ENCODE measurements at places on chromosomes 7 and 10.

DNA sequence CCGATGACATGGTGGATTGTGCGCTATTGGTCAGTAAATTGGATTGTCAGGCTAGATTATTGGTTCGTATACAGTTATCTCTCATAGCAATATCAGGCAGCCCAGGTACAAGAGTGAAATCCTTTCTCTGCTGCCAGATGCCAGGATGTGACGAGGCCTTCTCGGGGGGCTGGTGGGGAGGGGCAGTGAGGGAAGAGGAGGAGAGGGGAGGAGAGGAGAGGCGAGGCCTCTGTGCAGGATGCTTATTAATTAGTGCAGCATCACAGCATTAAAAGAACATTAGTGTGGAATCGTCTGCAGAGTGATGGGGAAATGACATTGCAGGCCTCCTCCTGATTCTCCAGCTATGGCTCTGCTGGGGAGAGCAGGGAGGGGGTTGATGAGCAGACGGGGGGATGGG is 30.5 kb upstream of the SLF2 start:
- no peak for DNase-seq

GRCh38 chr7:81404669-81405068 is 365.2 kb downstream of the HGF start:
- no peak for DNase-seq

GRCh38 chr7:44187636-44188416 is 1.4 kb downstream of the GCK start:
- DNase-seq = no peak

- no peak for DNase-seq
Measured at GRCh38 chr10:7085147-7085912, 325.5 kb downstream of the SFMBT2 start.

DNA sequence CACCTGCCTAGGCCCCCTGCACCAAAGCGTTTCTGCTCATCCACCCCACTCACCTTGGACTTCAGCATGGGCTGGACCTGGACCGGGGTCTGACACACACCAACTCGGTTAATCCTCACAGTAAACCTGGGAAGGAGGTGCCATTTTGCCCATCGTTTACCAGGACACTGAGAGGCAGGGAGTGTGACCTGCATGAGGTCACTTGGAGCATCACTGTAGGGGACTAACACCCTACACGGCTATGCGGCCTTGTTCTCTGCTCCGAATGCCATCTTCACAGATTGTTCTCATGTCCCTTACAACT is 33.0 kb downstream of the ANKRD16 start:
- no peak for DNase-seq

- DNase-seq = no peak
Measured at GRCh38 chr7:93509303-93509702, 65.2 kb downstream of the CALCR start.

DNA sequence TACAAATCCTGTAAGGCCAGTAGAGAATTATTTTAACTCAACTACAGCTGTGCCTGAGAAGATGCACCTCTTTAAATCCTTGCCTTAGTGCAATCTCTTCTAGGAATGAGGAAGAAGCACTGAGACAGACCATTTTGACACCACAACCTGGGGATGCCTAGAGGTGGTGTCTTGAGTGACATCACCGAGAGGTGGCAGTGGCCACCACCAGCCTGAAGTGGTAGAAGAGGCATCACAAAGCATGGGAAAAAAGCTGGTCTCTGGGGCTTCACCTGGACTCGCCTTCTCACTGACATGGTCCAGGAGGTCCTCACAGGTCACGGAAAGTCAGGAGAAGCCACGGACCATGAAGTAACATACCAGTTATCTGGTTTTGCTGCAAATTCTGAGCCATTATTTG is 99.2 kb upstream of the PDLIM1 start:
- DNase-seq = no peak

- no peak for DNase-seq
Measured at GRCh38 chr10:122812751-122813150, 32.9 kb downstream of the CUZD1 start.

DNA sequence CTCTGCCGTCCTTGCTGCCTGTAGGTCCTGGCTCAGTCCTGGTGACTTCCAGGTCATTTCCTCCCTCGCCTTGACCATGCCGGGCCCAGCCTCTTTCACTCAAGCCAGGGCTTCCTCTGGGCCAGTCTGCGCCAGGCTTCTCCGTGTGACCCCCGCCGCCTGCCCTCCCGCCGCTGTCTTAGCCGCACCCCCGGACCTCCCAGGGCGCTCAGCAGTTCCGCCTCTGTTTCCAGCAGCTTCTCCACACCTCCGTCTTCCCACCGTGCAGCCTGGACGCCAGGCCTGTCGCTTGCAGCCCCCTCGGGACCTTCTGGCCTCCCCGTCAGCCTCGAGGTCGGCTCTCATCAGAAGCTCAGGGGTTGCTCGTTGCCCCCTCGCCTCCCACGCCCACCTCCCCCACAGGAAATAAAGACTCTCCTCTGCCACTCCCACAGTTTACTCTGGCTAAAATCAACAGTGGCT is 123.0 kb upstream of the FZD8 start:
- no peak for DNase-seq

GRCh38 chr7:25132430-25132829 is 7.4 kb upstream of the CYCS start:
- no peak for DNase-seq

DNA sequence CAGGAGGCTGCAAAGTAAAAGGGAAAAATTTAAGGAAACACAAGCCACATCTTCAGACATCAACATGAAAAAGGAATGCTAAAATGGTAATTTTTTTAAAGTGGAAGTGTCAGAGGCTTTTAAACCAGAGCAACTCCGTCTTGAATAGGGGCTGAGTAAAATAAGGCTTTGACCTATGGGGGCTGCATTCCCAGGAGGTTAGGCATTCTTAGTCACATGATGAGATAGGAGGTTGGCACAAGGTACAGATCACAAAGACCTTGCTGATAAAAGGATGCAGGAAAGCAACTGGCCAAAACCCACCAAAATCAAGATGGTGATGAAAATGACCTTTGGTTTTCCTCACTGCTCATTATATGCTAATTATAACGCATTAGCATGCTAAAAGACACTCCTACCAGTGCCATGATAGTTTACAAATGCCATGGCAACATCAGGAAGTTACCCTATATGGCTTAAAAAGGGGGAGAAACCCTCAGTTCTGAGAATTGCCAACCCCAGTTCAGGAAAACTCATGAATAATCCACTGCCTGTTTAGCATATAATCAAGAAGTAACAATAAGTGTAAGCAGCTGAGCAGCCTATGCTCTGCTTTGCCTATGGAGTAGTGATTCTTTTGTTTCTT is 128.3 kb downstream of the SKAP2 start:
- no peak for DNase-seq

GRCh38 chr10:100334762-100335161 is 4.7 kb upstream of the PKD2L1 start:
- DNase-seq = no peak

DNA sequence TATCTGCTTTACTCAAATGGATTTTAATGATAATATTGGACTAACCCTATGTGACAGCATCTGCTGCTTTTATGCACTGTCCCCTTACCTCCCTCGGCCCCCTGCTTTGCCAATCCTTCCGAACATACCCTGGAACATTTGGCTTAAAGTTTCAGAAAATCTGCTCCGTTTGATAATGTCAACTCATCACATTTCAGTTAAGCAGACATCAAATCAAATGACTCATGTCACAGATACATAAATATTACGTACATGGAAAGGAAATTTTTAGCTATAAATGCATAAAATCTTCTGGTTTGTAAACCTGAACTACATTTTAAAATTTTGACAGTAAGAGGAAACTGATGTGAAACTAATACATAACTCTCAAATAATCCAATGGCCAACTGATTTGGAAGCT is 98.2 kb downstream of the CNTNAP2 start:
- DNase-seq = no peak

DNA sequence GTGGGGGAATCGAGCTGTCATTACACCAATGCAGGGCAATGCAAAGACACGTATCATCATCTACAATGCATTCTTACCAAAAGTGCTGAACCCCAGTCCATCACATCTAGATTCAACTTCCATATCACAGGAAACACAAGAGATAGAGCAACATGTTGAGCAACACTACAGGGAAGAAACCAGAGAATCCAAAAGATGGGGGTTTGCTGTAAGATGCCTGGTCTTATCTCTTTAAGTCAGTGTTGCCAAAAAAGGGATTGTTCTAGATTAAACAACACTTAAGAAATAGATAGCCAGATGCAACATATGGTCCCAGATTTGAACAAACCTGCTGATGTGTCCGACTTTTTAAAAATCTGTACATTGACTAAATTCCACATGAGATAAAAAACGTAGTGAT is 315.6 kb upstream of the IMMP2L start:
- no peak for DNase-seq

DNA sequence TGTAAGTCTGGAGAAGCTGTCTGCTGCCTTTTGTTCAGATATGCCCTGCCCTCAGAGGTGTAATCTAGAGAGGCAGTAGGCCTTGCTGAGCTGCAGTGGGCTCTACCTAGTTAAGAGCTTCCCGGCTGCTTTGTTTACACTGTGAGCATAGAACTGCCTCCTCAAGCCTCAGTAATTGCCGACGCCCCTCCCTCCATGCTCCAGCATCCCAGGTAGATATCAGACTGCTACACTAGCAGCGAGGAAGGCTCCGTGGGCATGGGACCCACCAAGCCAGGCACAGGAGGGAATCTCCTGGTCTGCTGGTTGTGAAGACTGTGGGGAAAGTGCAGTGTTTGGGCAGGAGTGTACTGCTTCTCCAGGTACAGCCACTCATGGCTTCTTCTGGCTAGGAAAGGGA is 26.4 kb upstream of the CXCL12 start:
- no peak for DNase-seq

DNA sequence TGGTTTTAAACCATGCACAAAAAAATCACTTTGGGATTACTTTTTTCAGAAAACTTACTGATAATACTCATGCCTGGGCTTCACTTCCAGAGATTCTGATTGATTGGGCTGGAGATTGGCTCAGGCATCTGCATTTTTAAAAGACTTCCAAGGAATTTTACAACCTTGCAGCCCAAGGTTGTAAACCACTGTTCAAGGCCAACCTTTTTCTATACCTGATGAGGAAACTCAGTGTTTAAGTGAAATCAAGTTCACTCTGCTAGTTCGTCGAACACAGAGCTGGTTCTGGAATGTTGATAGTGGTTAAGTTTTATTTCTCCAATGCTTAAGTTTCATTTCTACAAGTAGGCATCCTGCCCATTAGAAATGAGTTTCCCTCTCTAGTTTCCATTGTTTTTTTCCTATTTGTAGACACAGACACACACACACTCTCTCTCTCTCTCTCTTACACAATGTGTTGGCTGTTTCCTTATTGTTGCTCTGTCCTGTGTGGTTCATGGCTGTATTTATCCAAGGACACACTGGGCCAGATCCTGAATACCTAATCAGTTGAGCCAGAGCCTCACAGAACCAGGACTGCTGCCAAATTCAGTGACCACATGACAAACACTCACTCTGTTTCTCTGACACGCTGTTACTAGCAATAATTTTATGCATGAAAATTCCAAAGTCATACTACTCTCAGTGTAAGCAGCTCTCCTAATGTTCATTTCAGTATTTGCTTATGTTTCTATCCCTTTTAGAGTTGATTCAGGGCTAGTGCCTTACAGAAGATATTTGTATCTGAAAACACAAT is 3.7 kb upstream of the IFIT1B start:
- no peak for DNase-seq

GRCh38 chr10:67819768-67820204 is 18.2 kb downstream of the DNAJC12 start:
- no peak for DNase-seq

- DNase-seq = no peak
Measured at GRCh38 chr7:2665359-2665791, 22.6 kb upstream of the AMZ1 start.

DNA sequence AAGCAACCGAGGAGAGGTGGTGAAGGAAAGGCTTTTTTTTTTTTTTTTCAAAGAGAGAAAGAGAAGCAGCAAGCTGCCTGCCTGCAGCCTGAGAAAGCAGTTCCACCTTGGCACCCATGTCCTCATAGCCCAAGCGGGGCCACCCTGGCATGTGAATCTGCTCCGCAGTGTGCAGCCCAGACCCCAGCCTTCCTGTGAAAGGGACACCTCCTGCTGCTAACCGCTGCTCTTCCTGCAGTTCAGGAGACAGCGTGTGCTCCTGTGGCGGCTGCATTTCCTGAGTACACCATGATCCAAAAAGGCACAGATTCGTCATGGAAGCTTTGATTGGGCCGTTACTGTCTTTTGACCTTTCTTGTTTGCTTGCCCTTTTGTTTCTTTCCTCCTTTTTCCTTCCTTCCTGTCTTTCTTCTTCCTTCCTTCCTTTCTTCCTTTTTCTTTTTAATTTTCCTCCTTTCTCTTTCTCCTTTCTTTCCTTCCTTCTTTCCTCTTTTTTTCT is 38.1 kb downstream of the IKZF1 start:
- DNase-seq = no peak

DNA sequence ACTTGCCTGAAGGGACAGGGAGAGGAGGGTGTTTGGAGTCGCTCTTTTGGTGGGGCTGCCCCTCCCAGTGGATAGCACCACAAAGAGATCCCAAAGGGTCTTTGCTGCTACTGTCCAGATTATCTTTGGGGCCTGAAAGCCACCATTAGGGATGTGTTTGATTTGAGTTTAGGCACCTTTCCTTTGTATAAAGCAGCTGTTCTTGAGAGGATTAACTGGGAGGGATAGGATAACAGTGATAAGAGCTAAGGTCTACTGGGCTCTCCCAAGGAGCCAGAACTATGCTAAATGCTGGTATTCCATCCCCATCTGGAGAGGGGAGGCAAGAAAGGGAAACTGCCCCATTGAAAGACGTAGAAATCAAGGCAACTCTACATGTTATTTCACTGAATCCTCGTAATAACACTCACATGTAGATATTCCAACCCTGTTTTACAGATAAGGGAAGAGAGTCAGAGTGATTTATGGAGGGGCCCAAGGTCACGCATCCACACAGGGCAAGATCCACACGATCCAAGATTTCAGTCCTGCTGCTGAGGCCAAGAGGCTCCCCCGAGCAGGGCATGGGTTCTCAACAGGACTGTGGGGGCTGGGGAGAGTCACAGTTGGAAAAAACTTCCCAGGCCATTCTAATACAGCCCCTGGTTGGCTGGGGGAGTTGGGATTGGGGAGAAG is 11.1 kb upstream of the TCF7L2 start:
- DNase-seq = no peak

- DNase-seq = no peak
Measured at GRCh38 chr7:25663877-25664276, 435.6 kb upstream of the NPVF start.
